ENCODE measurements at places on chromosomes 1 and 21.

DNA sequence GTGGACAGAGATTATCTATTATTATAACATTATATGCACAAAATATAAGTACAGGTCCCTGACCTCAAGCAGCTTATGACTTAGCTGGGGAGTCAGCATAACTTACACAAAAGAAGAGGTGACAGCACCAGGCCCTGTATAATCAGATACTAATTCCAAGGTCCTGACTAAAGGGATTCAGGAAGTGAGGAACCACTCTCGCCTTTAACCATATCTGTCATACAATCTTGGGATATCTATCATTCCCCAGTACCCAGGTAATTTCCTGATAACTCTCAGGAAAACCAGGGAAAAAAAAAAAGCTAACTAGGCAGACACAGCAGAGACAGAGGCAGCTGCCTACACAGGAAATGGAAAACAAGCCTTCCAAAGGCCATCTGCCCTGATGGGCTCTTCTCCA lies 78.5 kb upstream of the CAMK1G start:
- DNase-seq, result no peak
- no peaks in the 10 kb centered on the region for H3K36me3 ChIP-seq
- H3K27ac ChIP-seq, result no peak overlapping the region
- H3K4me1 ChIP-seq, result no peaks in the 10 kb centered on the region
- no peaks in the 10 kb centered on the region for H3K27me3 ChIP-seq

DNA sequence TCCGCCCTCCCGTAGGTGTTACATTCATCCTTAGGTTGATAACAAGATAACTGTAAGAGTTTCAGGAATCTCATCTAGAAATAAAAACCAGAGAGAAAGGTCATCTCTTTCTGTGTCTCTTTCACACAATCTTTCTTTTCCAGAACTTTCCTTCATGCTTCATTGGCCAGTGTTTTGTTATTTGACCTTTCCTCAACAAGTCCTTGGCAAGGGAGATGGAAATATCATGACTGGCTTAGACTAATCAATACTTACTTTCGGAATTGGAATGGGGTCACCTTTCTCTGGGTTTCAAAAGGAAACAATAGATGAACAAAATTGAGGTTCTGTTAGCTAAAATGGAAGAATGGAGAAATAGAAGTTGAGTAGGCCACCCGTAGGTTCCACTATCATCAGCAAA lies 72.9 kb upstream of the PPP2R5A start:
- H3K36me3 ChIP-seq, result no peaks in the 10 kb centered on the region
- no peak overlapping the region for H3K4me3 ChIP-seq

DNA sequence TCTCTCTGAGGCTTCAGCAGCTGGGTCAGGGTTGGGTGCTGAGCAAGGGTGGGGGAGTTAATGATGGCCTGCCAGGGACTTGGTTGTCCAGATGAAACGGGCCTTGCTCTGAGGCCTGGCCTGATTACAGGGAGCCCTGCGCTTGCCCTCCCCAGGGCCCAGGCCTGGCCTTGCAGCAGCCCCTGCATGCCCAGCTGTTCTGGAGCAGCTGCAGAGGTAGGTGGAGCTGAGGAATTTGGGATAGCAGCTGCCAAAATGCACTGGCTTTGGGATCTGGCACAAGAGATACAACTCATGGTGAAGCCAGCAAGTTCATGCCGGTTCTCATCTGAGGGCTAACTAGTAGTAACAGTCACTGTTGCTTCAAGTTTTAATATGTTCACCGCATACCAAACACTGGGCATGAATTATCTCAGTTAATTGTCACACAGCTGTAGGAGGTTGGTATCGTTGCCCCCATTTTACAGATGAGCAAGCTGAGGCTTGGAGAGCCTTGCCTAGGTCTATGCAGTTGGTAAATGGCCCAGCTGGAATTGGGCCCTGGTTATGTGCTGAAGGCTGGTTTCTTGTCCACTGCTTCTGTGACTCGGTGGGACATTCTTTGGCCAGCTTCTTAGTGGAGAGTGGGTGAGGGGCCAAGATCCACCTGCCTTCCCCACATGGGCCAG lies 7.3 kb upstream of the SERINC2 start:
- no peaks in the 10 kb centered on the region for H3K4me1 ChIP-seq
- no peak for DNase-seq
- H3K27ac ChIP-seq, result no peak overlapping the region
- H3K27me3 ChIP-seq, result peaks cover 7% of the 10 kb centered on the region
- no peaks in the 10 kb centered on the region for H3K36me3 ChIP-seq
- H3K4me3 ChIP-seq, result no peak overlapping the region

GRCh38 chr1:42941640-42942330 lies 16.9 kb downstream of the SLC2A1 start:
- H3K4me1 ChIP-seq, result peaks cover 100% of the 10 kb centered on the region
- peak overlapping the region; percentile 42 for H3K27ac ChIP-seq
- no peak for DNase-seq
- H3K36me3 ChIP-seq, result peaks cover 60% of the 10 kb centered on the region
- H3K4me3 ChIP-seq, result no peak overlapping the region
- no peaks in the 10 kb centered on the region for H3K27me3 ChIP-seq

DNA sequence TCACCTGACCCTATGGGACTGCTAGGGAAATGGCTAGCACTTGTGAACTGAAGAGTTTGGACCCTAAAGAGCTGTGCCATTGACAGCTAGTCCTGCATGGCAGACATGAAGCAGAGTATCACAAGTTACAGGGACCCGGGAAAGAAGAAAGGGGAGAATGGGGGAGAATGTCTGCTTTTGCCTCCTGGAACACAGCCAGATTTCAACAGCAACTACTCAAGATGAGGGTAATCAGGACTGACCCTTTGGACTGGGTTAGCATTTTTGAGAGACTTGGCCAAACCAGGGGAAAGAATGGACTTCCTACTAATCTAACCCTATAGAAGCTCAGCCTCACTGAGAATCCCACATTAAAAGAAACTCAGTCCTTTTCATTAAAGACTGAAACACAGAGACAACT lies 8.7 kb upstream of the UTP25 start:
- H3K27ac ChIP-seq, result no peak overlapping the region
- no peak overlapping the region for H3K4me3 ChIP-seq
- peaks cover 5% of the 10 kb centered on the region for H3K27me3 ChIP-seq

DNA sequence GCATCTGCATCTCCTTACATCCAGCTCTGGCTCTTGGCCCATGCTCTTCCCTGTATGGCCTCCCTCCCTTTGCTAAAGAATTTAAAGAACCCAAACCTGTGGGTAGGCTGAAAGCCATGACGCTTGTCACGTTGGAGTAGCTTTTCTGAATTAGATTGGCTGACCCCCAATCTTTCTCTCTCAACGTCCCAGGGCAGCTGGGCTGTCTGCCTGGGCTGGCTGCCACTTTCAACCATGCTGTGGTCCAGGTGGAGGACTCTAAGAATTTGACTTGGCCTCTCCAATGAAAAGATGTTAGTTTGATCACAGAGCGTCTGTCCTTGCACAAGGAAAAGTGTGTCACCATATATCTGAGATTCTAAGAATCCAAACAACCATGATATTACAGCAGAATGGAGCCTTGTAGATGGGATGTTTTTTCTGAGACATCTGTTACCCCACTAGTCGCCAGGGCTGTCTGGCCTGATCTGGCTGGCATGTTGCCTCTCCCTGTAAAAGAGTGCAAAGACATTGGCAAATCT lies 6.5 kb upstream of the IGSF3 start:
- no peak overlapping the region for H3K4me3 ChIP-seq
- H3K4me1 ChIP-seq, result no peaks in the 10 kb centered on the region
- H3K36me3 ChIP-seq, result no peaks in the 10 kb centered on the region
- H3K27ac ChIP-seq, result no peak overlapping the region

GRCh38 chr1:55131218-55131617 lies 83.9 kb downstream of the USP24 start:
- H3K36me3 ChIP-seq, result peaks cover 89% of the 10 kb centered on the region
- no peaks in the 10 kb centered on the region for H3K4me1 ChIP-seq
- no peak overlapping the region for H3K27ac ChIP-seq
- H3K27me3 ChIP-seq, result no peaks in the 10 kb centered on the region
- no peak for DNase-seq
- no peak overlapping the region for H3K4me3 ChIP-seq

DNA sequence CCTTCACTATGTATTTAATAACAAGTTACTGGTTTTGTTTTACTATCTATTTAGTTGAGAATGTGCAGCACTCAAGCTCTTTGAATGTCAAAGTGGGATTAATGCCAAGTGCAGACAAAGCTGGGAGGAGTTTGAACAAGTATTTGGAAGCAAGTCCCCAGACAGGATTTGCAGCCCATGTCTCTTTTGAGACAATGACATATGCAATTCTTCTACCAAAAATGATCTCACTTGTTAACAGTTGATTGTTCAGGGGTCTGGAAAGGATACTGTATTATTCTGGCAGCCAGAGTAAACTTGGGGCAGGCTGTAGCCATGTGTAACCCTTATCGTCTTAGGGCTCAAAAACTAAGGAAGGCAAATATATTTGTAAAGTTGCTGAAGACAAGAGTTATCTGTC lies 15.8 kb downstream of the COLGALT2 start:
- no peak overlapping the region for H3K27ac ChIP-seq
- H3K4me3 ChIP-seq, result no peak overlapping the region
- no peaks in the 10 kb centered on the region for H3K36me3 ChIP-seq

- H3K36me3 ChIP-seq, result no peaks in the 10 kb centered on the region
- peaks cover 8% of the 10 kb centered on the region for H3K4me1 ChIP-seq
- no peaks in the 10 kb centered on the region for H3K27me3 ChIP-seq
- no peak overlapping the region for H3K27ac ChIP-seq
- DNase-seq, result no peak
These were observed 184.1 kb downstream of the ZBTB18 start for GRCh38 chr1:244235157-244235556.

DNA sequence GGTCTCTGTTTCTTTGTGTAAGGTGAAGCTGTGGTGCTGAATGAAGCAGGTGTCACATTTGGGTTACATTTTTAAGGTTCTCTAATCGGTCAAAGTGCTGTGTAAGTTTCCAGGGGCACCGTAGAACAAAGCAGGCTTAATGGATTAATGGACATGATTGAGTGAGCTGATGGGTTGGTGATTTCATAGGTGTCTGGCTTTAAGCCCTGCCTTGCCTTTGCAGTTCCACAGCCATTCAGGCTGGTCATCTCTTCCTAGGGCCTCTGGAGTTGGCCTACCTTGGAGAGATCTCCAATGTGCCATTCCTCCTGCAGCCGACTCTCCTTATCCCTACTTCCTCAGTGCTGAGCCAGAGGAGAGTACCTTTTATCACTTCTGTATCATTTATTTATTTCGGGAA lies 15.2 kb downstream of the GALNT2 start:
- H3K27me3 ChIP-seq, result no peaks in the 10 kb centered on the region
- no peak overlapping the region for H3K4me3 ChIP-seq
- peaks cover 15% of the 10 kb centered on the region for H3K4me1 ChIP-seq
- DNase-seq, result no peak
- H3K36me3 ChIP-seq, result peaks cover under 1% of the 10 kb centered on the region
- no peak overlapping the region for H3K27ac ChIP-seq

DNA sequence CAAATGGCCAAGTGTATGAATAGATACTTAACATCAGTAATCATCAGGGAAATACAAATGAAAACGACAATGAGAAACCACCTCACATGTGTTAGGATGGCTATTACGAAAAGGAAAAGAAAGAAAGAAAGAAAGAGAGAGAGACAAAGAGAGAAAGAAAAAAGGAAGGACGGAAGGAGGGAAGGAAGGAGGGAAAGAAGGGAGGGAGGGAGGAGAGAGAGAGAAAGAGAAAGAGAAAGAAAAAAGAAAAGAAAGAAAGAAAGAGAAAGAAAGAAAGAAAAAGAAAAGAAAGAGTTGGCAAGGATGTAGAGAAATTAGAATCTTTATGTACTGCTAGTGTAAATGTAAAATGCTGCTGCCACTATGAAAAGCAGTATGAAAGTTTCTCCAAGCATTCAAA lies 90.7 kb upstream of the DPT start:
- H3K4me1 ChIP-seq, result no peaks in the 10 kb centered on the region
- H3K4me3 ChIP-seq, result no peak overlapping the region
- no peaks in the 10 kb centered on the region for H3K36me3 ChIP-seq
- no peaks in the 10 kb centered on the region for H3K27me3 ChIP-seq
- no peak for DNase-seq

DNA sequence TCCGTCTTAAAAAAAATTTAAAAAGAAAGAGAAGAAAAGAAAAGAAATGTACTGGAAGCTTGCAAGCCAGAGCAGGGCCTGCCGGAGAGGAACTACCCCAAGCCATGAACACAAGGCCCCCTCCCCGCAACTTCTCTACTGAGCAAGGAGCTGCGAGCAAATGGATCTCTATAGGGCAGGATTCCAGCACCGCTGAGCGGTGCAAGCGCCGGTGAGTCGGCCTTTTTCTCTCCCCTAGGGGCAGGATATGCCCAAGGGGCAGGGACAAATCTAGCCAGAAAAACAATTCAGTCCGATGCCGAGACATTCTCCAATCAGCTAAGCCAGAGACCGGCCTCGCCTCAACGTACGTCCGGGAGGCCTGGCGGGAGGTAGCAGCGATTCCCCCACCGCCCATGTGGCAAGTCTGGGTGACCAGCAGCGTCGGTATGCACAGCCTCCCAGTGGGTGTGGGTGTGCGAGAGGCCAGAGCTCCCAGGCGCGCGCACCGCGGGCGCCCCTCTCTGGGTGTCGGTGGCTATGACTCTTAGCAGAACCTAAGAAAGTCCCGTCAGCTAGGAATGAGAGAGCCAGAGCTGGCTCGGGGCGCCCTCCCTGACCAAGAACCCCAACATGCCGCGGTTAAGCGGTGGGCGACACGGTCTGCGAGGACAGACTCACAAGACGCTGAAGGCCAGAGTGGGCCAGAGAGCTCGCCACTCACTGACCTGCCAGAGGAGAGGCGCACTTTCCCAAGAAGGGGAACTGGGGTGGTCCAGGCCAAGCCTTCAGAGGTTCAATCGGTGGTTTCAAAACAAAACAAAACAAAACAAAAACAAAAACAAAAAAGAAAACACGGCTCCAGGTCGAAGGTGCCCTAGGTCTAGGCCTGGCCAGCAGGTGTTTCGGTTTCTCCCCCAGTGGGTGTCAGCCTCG lies 1.9 kb downstream of the CSMD2 start:
- no peaks in the 10 kb centered on the region for H3K36me3 ChIP-seq
- no peak for DNase-seq
- H3K27ac ChIP-seq, result no peak overlapping the region
- no peak overlapping the region for H3K4me3 ChIP-seq
- peaks cover 6% of the 10 kb centered on the region for H3K4me1 ChIP-seq

DNA sequence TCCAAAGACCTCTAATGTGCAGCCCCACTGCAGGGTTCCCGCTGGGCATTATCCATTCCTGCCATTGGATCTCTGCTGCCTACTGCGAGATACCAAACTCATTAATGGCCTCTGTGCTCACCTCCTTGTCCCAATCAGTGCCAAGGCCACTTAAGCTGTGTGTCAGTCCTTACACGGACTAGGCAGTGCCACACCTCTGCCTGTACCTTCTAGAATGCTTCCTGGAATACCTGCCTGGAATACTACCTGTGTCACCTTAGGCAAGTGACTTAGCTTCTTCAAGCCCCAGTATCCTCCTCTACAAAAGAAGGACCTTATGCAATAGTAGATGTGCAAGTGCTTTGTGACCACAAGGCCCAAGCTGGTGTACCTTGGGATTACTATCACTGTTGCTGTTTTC lies 100.1 kb downstream of the FOXD2 start:
- DNase-seq, result no peak
- peaks cover 9% of the 10 kb centered on the region for H3K4me1 ChIP-seq
- no peak overlapping the region for H3K4me3 ChIP-seq
- peaks cover 42% of the 10 kb centered on the region for H3K27me3 ChIP-seq
